HEK293T (cell line): ENCODE measurements at places on chromosomes 4 and X.

DNA sequence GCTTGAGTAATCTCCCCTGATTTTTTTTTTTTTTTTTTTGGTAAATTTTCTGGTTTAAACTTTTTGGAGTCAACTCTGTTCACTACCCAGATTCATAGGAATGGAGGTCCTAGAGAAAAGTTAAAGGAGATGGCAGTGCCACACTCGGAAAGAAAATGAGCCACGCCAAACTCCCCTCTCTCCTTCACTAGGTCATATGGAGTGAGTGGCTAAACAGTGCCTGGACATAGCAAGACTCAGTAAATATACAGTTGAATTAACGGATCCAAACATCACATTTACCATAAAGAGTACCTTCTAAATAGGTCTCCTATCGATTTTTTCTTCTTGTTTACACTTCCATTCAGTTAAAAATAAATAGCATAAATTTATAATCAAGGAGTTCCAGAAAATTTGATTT, 13.6 kb upstream of the AMTN start:
- DNase-seq = no peak

- DNase-seq = no peak
Observed at GRCh38 chrX:48523682-48524081, 2.1 kb downstream of the EBP start.

DNA sequence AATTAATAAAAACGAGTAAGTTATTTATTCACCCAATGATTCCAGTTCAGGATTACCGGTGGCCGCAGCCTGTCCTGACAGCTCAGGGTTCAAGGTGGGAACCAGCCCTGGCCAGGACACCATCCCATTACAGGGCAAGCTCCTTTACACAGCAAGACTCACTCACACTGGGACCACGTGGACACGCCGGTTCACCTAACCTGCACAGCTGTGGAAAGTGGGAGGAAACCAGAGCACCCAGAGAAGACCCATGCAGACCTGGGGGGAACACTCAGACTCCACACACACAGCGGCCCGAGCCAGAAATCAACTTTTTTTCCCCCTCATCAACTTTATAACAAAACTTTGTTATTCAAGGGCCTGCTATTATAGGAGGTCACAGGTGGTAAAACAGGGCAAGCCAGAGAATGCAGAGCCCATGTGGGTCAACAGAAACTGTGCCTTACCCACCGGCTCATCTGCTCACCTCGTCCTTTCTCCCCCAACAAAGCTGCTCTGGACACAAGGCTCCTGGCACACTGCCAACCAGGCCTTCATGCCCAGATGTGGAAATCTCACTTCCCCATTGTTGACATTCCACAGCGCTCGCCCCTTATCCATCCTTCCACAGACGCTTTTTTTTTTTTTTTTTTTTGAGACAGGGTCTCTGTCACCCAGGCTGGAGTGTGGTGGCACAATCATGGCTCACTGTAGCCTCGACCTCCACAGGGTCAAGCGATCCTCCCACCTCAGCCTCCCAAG, 8.0 kb upstream of the ODAPH start:
- DNase-seq = no peak

DNA sequence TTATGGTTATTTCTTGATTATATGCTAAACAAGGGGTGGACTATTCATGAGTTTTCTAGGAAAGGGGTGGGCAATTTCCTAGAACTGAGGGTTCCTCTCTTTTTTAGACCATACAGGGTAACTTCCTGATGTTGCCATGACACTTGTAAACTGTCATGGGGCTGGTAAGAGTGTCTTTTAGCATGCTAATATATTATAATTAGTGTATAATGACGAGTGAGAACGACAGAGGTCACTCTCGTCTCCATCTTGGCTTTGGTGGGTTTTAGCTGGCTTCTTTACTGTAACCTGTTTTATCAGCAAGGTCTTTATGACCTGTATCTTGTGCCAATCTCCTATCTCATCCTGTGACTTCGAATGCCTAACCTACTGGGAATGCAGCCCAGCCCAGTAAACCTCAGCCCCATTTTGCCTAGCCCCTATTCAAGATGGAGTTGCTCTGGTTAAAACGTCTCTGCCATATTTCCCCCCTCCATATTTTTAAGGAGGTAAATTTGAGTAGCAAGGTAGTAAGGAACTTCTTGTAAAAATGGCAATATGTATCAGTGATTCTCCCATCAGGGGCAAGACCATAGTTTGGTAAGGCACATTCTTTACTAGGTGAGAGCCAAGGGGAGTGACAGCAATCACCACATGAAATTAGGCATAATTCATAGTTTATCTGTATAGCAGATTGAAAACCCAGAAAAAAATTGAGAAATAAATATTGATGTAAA, 2.6 kb downstream of the CXCL2 start:
- no peak for DNase-seq

- DNase-seq = no peak
Observed at GRCh38 chr4:152207378-152207720, 328.5 kb downstream of the FBXW7 start.

DNA sequence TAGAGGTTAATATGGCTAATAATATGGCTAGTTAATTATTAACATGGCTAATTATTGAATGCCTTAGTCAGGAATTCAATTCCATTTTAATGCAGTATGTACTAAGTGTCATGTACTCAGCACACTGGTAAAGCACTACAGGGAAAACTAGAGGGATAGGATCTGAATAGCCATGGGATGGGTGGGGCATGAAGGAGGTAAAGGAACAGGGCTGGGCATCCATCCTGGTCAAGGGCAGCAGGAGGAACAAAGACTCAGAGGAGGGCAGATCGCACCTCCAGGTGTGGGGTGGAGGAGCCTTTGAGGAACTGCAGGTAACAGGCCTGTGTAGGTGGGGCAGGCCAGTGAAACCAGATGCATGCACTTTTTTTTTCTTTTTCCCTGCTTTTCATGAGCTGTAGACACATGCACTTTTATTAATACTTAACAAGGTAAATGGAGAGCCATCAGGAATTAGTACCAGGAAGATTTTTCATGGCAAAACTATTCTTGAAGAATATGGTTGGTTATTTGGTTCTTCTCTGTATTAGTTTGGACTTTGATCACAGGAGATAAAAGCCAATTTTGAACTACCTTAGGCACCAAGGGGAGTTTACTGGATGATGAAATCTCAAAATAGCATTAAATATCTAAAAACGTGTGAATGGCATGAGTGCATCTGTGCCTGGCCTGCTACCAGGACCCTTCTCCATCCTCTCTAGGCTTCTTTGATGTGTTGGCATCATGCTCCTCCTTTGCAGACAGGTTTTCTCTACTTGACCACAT, 88.3 kb downstream of the CC2D2A start:
- DNase-seq = no peak

- no peak for DNase-seq
Observed at GRCh38 chr4:6983544-6984142, 59.5 kb upstream of the TADA2B start.

GRCh38 chr4:140096921-140097320, 57.1 kb downstream of the MAML3 start:
- no peak for DNase-seq

- no peak for DNase-seq
Observed at GRCh38 chr4:85722807-85723206, 247.9 kb downstream of the ARHGAP24 start.

DNA sequence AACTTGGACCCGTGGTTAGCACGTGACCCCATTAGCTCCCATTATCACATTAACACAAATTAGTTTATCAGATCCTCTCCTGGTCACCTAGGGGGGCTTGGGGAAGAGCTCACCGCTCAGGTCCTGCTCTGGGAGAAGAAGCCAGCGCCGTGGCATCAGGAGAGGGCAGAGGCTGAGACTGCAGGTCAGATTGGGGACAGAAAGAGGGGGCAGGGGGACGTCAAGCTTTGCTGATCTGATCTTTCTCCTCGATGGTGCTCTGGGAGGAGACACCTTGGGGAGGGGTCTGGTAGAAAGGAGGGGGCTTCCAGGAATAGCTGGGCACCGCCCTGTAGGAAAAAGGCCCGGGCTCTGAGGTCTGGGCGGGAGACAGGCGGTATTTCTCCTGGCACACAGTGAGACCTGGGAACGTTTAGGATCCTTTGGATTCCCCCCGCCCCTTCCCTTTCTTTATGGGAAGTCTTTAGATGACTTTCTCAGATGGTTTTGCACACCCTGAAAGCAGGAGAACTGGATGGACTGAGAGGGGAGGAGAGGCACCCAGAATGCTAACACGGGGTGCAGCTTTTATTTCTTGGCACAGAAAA, 9.1 kb upstream of the ELF4 start:
- DNase-seq = no peak

- no peak for DNase-seq
Observed at GRCh38 chr4:179595671-179596410, 2153.6 kb upstream of the AGA start.

- DNase-seq = no peak
Observed at GRCh38 chr4:126603825-126604224, 1028.9 kb upstream of the INTU start.

- no peak for DNase-seq
Observed at GRCh38 chrX:69066021-69066757, 99.1 kb downstream of the PJA1 start.

- peak; percentile 61 for DNase-seq
Observed at GRCh38 chr4:118033148-118034052, 886 bp upstream of the NDST3 start.

GRCh38 chr4:137655302-137655701, 123.0 kb upstream of the PCDH18 start:
- DNase-seq = no peak

DNA sequence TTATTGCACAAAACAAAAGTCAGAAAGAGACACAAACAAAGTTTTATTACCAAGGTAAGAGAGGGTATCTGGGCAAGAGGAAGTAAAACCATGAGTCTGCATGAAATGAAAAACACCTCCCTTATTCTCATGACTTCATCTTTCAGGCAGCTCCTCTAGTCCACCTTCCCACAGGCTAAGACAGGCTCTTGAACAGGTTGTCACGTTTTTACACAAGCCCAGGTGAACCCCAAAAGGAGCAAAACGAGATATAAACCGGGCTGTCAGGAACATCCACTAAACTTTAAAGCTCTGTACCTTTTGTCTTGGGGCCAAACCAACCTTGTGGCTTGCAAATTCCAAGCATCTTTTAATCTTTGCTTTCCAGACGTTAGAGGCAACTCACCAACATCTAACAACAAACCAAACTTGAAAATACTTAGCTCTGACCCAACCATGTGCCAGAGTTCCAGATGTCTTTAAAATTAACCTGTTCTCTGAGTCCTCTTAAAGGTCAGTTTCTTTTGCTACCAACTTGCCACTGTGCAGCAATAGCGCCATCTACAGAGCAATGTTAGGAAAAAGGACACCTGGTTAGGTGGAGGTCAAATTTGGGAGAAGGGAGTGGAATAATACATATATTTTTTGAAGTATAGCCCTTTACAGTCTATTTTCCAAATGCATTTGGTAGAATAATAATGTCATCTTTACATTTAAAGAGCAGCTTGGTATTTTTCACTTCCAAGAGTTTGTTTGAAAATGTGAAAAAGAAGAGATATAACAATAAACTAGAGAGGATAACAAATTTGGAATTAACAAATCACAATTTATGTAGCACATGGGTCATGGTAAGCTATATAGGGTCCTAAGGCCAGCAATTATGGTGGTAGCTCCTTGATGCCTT, 73.1 kb downstream of the QRFPR start:
- DNase-seq = peak; percentile 55
